ENCODE measurements at places on chromosomes 4 and X.

DNA sequence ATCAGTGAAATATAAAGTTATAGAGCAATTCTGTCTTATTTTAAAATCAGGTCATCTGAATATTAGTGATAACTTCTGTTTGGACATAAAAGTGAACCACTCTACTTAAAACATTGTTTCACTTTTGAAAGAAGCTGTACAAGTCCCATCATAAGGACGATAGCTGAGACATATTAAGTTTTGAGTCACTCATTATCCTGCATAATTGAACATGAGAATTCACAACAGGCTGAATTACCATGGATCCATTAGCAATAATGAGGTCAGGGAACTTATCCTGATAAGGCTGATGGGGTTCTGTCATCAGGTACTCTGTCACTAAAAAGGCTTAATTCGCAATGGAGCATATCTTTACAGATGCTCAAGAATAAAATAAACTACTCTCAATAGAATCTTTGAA is 80.4 kb downstream of the REELD1 start:
- no peak for DNase-seq

DNA sequence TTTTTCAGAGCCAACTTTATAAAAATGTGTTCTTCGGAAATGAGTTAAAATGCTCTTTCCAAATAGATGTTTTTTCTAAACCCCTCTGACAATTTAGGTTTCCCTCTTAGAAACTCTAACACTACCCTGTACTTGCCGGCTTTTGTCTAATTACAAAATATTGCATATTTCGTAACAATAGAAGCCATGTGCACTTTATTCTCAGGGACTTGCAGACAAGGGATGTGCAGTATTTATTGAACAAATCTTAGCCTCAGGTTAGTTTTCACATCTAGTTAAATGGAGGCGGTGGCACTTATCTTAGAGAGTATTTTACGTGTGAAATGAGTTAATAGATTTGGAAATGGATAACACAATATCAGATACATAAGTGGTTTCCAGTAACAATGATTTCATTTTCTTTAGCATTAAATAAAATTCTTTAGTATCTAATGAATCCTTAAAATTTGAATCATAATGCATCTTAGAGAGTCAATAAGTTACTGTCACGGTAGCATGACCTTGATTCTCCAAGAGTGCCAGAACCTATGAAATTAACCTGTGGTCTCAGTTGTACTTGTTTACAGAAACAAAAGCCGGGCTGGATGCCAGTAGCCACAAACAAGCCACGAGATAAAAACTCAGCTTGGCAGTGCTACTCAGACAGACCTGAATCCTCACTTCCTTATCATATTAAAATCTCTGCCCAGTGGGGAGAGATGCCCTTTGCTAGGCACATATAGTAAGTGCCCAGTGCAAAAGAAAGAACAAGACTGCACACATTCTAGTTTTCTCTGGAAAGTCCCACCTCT is 772 bp upstream of the PABPC4L start:
- peak; percentile 13 for DNase-seq

GRCh38 chrX:13319953-13320352 is at the start of gene ATXN3L:
Gene ATXN3L (minus strand): TSS chrX:13320053. CDS start chrX:13319934, 119 bp downstream.
- no peak for DNase-seq

- DNase-seq: peak; percentile 44
These were observed 95.4 kb upstream of the USP38 start for GRCh38 chr4:143089291-143089690.

DNA sequence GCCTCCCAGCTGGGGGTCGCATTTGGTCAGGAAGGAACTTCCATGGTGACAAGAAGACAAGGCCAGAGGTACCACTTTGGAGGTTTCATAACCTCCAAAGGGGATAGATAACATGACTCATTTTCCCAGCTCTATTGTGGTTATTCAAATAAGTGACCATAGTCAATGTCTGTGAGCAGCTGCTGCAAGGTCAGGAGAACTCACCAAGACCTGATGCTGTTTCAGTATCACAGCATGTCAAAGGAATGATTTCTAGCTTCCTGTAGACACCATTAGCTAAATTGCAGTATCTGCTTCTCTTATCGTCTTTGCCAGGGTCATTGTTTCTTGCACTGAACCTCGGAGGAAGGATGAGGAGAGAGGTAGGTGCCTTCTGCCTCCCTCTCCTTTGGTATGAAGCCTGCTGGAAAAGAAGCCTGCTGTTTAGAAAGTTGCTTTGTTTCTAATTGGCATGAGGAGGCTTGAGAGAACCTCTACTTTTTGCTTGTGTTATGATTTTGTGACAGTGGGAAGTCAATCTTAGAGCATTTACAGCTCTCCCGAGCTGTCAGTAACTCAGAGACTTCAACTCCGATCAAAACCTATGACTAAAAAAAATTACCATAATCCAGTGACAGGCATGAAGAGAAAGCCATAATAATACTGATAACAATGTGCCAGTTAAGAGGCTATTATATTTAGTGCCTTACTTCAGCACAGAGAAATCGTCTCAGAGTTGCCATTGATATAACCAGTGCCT is 38.0 kb upstream of the GATB start:
- DNase-seq: peak; percentile 46

GRCh38 chr4:76494243-76494642 is 59.2 kb downstream of the SHROOM3 start:
- DNase-seq: no peak

DNA sequence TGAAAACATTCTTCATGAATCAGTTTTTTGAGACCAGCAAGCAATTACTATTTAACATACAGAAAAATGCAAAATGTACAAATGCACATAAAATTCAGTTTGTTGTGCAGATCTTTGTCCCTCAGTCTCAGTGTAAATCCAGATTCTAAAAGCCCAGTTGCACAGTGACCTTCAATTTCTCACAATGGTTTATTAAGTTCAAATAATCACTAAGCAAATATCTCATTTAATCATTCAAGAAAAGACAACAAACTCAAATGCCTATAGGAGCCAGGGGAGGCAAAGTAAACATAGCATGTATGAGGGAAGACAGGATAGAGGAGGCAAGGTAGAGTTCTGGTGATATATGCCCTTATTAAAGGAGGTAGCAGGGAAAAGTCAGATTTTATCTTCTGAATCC is 82.8 kb downstream of the PPP3CA start:
- DNase-seq: no peak

DNA sequence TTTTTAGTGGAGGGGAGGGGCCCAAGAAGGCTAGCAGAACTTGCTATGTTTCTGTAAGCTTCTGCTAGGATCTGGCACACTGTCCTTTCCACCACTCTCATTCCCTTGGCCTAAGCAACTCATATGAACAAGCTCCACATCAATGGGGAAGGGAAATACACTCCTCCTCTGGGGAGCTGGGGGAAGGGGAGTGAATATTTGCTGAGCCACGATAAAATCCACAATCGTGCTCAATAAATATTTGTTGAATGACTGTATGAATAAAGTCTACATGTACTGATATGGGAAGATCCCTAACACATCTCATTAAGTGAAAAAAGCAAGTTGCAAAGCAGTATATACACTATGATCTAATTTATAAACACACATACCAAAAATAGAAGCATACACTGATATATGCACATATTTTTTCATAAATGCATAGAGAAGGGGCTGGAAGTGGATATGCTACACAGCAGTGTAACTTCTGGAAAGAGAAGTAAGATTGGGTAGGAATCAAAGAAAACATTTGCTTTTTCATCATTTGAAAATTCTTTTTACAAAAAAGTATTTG is 95.8 kb upstream of the EFHC2 start:
- no peak for DNase-seq

- DNase-seq: no peak
These were observed 142.0 kb downstream of the HNRNPD start for GRCh38 chr4:82231806-82232205.

GRCh38 chr4:84651499-84651898 is 68.6 kb downstream of the CDS1 start:
- no peak for DNase-seq

DNA sequence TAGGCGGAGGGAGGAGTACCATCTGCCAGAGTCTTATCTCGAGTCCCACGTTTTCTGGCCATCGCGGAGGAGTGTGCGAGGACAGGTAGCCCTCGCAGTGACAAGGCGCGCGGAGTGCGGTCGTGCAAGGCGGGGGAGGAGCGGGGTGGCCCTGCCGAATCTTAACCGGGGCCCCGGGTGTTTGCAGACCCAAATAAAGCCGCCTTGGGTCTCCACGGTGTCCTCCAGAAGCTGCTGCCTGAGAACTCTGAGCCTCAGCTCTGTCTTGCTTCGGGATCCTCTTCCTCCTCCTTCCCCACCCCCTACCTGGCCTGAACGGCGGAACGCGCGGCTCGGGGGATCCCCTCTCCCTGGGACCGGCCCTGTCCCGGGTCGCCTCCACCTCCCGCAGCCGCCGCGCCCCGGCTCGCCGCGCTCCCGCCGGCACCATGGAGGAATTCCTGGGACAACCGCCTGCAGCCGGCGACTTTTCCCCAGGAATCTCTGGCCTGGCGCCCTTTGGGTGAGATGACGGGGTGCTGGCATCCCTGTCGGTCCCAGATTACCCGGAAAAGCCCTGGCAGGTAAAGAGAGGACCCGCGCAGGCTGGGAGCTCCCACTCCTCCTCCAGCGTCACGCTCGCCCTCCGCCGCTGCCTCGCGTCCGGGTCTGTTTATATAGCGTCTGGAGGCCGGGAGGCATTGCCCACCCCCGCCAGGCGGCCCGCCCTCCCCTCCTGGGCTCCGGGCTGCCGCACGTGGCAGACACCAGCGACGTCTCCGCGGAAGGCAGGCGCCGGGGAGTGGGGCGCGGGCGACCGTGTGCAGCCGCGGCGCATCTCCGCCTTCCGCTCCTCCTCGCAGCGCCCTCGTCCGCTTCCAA is at the start of gene GALNTL6:
Gene GALNTL6, plus strand, starts transcription at position 740 of the 861 bp plus-strand sequence.
- peak; percentile 16 for DNase-seq

DNA sequence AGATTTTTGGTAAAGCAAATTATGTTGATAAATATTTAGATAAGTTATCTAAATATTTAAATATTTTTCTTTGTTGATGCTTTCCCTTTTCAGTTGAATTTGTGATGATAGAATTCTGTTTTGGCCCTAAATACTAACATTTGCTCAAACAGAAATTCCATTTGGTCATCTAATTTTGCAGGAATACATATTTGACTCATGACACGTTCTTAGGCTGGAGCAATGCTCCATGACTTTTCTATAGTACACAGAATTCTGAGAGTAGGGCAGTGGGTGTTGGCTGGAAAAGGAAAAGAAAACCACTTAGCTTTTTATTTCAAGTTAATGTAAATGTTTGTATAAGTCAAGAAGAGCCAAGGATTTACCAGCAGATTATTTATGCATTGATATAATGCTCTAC is 58.6 kb upstream of the GK2 start:
- DNase-seq: no peak

DNA sequence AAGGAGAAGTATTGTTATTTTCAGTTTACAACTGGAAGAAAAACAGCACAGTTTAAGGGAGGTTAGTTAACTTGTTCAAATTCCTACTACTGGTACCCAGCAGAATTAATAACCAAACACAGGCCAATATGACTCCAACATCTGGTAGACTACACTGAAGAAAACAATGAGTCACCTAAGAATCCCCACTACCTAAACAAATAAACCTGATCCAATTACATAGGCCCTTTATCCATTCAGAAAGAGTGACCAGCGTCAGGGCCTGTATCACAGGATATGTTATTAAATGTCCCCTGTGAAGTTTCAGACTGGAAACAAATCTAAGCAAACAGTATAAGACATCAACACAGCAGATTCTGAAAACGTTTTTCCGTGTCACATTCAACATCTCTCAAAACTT is 492.5 kb upstream of the INTU start:
- peak; percentile 17 for DNase-seq

DNA sequence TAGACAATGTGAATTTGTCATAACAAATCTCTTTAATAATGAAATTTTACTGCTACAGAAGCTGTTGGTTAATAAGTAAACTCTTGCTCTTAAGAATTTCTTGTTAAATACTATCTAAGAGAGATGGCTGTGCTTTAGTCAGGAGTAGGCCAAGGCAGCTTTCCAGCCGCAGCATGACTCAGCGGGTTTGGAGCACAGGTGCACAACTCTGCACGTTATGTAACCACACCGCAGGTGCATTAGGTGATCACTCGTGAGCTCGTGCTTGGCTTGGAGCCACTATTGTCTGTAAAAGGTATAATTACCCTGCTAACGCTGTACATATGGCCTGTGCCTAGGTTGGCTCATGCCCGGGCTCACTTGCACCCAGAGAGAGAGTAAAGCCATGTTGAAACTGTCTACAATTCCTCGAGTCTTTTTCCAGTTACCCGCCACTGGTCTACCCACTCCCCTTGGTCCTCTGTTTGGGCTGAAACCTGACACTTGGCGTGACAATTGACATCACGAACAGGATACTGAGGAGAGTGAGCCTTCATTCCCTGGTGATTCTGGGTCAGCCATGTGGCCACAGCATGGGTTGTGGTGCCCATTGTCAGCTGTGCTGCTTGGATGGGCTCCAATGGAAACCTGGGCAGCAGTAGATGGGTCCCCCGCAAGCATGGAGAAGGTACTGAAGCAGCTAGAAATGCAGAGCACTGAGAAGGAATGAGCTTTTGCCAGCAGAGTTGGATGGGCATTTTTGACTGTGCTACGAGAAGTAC is 18.4 kb upstream of the ANAPC4 start:
- DNase-seq: peak; percentile 90

DNA sequence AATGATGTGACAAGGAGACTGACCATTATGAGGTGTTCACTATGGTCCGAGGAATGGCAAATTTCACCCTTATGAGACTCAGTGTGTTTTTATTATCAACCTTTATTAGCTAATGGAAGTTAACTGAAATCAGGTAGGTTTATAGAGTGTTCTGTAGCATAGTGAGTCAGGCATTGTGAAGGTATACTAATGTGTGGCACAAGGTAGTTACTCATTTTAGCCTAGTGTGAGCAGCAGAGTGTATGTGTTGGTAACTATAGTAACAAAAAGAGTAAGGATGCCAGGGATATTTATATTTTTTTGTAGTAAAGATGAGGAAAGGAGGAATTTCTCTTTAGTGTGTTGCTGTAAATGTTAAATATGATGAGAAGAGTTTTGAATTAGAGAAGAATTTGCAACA is 12.0 kb downstream of the PDLIM5 start:
- peak; percentile 60 for DNase-seq

- DNase-seq: no peak
These were observed 46.2 kb upstream of the MID1IP1 start for GRCh38 chrX:38754818-38755718.

GRCh38 chr4:155134136-155134535 is 74.3 kb upstream of the NPY2R start:
- DNase-seq: no peak

DNA sequence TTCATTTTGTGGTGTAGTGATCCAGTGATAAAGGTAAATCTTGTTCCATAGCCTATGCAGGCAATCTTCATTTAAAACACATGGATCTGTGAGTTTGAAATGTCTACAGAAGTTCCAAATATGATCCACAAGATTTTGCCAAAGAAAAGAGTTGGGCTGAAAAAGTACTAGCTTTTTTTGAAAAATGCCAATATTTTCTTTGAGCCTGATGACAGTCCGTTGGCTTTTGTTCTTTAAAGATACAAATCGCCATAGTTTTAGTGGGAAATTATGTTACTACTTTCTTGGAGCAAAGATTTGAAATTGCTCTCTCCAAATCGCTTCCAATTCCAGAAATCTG is 71.5 kb downstream of the HPGD start:
- DNase-seq: no peak

DNA sequence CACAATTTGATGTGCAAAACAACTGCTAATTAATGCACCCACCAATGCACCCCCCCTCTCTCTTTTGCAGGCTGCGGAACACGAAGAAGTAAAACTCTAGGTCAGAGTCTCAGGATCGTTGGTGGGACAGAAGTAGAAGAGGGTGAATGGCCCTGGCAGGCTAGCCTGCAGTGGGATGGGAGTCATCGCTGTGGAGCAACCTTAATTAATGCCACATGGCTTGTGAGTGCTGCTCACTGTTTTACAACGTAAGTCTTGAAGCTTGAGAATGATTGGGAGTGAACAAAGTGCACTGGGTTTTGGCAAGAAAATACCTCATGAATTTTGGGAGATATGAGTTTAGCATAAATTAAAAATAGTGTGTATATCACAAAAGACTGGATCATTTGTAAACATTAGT is 28.9 kb downstream of the TMPRSS11E start:
- no peak for DNase-seq
